ENCODE measurements at places on chromosomes 7 and 10. TPM values are rescaled to one million over a fixed set of nuclear protein-coding genes. Genes with fewer than 3 reads are reported as not detected.

The ZNF775 gene
- 2.9 TPM for total RNA-seq

The NCOA4 gene
- 69.1 TPM for total RNA-seq

The GRM3 gene
- not detected for total RNA-seq

The DPP6 gene
- total RNA-seq, result not detected

The CYP2W1 gene
- not detected for total RNA-seq

The RGS10 gene
- total RNA-seq, result 85.7 TPM

The NPC1L1 gene
- 0.10 TPM for total RNA-seq

- no peak for DNase-seq
Observed at GRCh38 chr7:49781996-49782395, 8.6 kb downstream of the VWC2 start.

DNA sequence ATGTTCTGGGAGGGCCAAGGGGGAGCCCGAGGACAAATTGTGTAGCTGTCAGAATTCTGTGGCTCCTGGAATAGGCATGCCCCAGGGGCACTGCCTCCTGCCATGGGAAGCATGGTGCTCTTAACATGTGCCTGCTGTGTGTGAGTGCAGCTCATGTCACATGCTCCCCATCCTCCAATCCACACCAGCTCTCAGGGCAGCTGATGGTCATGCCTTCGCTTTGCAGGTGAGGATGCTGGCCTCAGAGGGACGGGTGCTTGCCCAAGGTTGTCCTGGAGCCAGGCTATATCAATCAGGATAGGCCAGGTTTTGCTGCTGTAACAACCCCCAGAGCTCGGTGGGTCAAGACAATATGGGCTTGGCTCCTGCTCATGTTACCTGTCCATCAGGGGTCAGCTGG lies 303.4 kb downstream of the RPS24 start:
- DNase-seq, result no peak

DNA sequence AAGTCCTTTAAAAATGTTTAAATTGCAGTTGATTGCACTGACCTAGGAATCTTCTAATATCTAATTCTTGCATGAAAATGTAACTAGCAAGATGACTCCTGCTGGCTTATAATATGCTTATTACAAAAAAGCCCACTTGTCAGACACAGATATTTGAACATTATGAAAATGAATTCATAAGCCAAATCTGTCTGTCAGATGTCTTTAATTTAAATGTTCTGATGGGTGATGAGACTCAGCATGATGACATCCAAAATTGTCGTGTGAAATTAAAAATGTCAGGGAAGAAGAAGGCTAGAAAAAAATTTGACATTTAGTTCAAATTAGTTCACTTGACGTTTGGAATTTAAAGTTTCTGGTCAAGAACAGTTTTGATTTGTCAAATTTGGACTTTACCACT lies 277.8 kb downstream of the PHF14 start:
- no peak for DNase-seq

- no peak for DNase-seq
Observed at GRCh38 chr10:12503311-12503710, 154.0 kb downstream of the CAMK1D start.

- no peak for DNase-seq
Observed at GRCh38 chr7:118182593-118183427, 1.2 kb upstream of the LSM8 start.

DNA sequence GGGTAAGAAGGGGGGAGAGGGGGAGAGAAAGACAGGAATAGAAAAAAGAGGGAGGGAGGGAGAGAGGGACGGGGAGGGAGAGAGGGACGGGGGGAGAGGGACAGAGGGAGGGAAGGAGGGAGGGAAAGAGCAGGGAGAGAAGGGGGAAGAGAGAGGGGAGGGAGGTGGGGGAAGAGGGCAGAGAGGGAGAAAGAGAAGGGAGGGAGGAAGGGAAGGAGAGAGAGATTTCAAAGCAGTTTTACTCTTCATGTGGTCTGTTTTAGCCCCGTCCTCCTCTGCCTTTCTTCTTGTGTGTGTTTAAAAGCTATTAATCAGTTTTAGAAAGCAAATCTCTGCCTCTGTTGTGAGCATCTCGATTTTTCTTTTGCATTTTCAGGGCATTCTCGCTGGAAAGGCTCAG lies 237.0 kb downstream of the WDR37 start:
- no peak for DNase-seq

DNA sequence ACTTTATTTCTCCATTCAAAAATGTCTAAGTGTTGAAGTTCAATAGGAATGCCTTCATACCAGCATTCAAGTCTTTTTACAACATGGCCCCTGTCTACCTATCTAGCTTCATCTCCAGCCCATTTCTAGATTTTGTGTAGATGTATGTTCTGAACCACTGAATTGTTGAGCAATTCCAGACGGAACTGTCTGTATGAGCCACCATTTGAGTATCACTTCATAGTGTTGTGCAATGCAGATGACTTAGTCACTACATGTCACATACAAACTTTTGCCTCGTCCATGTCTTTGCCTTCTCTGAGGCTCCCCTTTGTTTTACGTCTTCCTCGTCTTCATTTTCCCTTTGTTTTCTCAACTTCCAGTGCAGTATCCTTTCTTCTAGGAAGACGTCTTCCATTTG lies 118.1 kb downstream of the INHBA start:
- DNase-seq, result no peak

Measured in CD4-positive, CD25-positive, alpha-beta regulatory T cell (primary cell).